Type B pancreatic cell (in vitro differentiated cells): ENCODE measurements at places on chromosomes 11 and 22.

DNA sequence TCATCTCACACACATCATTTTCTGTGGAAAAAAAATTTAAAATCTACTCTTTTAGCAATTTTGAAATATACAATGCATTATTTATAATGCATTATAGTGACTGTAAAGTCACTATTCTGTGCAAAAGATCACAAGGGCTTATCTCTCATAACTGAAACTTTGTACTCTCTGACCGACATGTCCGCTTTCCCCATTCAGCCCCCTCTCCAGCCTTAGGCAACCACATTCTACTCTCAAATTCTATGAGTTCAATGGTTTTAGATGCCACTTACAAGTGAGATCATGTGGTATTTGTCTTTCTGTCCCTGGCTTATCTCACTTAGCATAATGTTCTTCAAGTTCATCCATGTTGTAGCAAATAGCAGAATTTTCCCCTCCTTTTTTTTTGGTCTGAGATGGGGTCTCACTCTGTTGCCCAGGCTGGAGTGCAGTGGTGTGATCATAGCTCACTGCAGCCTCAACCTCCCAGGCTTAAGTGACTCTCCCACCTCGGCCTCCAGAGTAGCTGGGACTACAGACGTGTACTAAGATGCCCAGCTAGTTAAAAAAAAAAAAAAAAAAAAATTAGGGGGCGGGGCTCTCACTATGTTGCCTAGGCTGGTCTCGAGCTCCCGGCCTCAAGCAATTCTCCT lies 44.5 kb downstream of the SYN3 start:
- DNase-seq: no peak

GRCh38 chr11:113345978-113346377 lies 31.6 kb downstream of the TTC12 start:
- no peak for DNase-seq

DNA sequence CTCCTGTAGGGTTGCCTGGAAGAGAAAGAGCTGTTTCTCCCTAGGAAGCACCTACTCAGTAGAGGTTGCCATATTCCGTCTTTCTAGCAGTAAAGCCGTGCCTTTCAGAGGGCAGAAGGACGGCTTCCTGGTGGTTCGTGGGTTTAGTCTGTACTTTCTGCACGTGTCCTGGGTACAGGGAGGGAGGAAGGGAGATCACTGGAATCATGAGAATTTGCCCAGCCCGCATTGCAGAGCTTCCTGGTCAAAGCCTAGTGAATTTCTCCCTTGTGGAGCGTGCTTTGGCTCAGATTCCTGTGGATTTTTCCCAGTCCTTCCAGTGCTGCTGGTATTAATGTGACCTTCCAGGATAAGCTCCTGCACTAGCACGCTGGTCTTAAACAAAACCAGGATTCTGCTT lies 44.9 kb downstream of the GRAMD1B start:
- no peak for DNase-seq

DNA sequence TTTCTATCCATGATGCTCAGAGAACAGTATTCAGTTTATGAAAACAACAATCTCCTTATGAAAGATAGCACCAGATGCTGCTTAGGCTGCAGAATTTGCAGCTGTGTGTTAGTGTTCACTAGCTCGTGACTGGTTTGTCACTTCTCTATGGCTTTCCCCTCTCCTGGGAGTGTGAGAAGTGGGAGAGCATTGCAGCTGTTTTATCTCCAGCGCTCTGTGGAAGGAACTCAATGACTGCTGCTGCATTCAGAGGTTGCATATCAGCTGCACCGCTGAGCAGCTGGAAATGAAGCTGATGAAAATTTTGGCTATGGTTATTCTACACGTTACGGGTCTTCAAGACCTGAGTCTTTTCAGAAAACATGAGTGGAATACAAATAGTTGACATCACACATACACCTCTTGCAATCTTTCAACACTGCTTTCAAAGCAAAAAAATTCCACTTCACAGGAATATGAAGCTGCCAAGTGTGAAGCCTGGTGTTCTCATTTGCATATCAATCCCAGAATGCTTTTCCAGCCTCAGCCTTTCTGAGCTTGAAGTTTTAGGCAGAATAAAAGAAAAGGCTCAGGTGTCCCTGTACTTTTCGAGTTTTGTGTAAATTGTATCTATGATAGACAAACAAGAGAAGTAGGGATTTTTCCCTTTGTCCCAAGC lies 149.3 kb upstream of the DDI1 start:
- no peak for DNase-seq

GRCh38 chr11:57180964-57181363 lies 789 bp upstream of the LRRC55 start:
- no peak for DNase-seq

DNA sequence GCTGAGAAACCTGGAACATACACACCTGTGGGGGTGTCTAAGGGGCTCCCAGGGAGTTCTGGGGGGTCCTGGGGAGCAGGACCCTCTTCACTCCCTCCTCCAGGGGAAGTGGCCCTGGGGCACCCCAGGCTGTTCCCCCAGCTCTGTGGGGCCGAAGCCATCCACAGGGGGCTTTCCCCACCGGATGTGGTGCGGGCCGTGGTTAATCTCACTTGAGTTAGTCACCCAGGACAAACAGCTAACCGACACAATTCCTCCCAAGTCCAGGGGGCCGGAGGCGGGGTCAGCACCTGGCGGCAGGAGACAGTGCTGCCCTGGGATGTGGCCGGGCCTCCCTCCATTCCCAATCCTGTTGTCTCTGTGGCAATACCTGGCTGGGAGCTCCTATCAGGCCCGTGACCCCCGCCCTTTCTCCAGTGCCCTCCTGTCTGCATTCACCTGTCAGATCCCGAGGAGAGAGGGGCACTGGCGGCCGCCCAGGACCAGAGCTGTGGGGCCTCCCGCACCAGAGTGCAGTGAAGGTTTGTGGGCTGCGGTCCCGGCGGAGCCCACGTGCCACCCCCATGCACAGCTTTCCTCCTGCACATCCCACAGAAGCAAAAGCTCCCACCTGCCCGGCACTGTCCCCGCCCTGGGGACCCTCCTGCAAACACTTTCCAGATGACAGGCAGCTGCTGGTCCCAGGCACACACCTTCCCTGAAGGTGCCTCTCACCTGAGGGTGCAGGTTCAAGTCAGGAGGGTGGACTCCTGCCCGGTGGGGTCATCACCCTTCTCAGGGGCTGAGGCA lies 5.2 kb upstream of the MUC5AC start:
- peak; percentile 58 for DNase-seq

GRCh38 chr11:31477528-31478222 lies 31.7 kb downstream of the IMMP1L start:
- DNase-seq: no peak

DNA sequence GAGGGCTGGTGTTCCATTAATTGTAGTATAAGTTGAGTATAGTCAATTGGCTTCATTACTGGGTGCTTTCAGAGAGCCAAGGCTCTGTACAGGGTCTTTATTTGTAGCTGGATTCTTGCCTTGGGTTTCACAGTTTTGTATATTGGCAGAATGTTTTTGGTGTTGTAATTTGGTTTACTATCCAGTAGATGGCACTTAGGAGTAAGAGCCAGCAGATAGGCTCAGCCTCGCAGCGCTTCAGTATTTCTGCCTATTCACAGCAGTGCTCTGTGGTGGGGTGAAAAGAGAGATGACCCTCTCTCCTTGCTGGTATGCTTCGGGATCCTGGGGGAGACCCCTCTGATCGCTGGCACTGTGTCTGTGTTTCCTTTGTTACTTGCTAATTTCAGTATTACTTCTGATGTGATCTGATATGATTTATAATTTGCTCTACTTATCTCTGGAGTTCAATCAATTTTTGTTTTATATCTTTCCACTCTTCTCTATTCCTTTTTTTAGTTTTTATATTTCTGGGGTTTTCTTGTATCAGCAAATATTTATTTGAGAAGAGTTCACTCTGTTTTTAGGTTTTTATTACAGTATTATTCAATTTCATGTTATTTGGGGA lies 52.2 kb downstream of the ANO5 start:
- no peak for DNase-seq

DNA sequence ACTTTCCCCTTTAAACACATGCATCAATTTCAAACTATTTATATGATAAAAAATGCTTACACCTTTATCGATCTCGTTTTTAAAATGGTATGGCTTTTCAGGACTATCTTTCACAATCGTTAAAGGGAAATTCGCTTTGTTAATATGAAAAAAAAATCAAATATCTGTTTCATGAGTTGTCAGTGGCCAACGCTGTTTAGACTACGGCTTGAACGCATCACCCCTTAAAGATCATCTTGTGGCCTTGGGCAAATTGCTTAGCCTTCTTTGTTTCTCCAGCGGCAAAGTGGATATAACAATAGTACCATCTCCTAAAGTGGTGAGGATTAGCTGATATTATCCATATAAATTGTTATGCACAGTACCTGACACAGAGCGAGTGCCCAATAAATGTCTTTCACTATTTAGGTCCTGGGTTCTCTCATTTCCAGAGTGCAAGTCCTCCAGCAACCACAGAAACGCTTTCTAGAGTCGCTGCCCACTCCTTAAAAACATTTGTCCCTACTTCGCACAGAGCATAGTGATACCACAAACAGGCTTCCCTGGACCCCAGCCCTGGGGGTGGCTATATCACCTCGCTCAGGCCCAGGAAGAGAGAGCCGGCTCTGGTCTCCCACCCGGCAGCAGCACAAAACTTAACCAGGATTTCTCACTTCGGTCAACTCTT lies 904 bp downstream of the SLC35F2 start:
- DNase-seq: no peak

- DNase-seq: no peak
Measured at GRCh38 chr11:36088266-36088972, 144.6 kb downstream of the LDLRAD3 start.

DNA sequence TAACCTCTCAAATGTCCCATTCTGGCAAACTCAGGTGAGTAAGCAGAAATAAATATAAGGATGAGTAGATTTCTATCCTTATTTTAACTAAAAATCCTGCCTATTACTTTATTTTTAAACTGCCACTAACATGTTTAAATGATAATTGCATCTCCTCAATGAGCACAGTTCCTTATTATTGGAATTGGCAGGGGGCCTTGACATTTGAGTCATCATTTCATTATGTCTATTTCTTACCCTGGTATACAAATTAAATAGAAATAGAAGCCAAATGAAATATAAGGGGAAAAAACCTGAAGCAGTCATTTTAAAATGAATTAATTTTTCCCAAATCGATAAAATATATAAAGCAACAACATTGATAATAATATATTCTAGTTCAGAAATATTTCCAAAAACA lies 81.2 kb downstream of the GUCY1A2 start:
- no peak for DNase-seq
